Retina (tissue), 1 donor: ENCODE measurements at places on chromosomes 5 and 9.

DNA sequence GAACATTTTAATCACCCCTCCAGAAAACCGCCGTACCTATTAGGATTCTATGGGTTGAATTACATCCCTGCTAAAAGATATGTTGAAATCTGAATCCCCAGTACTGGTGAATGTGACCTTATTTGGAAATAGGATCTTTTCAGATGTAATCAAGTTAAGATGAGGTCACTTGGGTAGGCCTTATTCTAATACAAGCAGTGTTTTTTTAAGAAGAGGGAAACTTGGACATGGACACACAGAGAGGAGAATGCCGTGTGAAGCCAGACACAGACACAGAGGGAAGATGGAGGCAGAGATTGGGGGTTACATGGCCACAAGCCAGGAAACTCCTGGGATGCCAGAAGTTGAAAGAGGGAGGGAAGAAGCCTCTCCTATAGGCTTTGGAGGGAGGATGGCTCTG lies 183.5 kb downstream of the GNA14 start:
- DNase-seq = no peak

DNA sequence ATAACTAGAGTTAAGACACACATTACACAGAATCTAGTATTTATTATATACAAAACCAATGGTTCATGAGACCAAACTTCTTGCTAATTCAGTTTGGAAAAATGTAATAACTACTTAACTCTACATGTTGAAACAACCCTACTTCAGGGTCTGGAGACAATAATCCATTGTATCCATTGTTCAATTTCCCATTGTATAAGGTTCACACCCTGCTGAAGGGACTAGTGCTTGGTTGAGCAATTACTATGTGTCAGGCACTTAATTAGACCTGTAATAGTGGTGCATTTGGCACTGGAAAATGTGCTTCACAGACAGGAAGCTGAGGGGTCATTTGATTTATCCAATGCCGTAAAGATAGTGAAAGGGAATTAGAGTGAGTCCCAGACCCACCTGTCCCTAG lies 114.3 kb upstream of the PAPPA start:
- DNase-seq = no peak

- DNase-seq = no peak
Observed at GRCh38 chr5:146296245-146296644, 42.4 kb upstream of the POU4F3 start.

DNA sequence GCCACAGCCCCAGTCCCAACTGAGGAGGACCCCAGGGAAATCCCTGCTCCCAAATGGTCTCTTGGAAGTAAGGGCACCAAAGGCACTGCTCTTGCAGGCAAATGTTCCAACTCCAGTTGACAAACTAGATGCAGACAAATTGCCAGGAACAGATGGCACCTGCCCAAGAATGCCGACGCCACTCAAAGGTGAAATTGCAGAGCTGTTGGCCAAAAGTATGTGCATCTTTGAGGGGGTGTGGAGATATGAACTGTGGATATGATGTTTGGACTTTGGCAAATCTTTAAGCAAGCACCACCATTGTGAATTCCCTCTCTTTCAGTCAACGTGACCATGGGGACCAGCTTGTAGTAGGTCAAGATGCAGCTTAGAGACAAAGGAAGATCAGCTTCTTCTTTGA lies 12.0 kb upstream of the CPLX2 start:
- DNase-seq = no peak

DNA sequence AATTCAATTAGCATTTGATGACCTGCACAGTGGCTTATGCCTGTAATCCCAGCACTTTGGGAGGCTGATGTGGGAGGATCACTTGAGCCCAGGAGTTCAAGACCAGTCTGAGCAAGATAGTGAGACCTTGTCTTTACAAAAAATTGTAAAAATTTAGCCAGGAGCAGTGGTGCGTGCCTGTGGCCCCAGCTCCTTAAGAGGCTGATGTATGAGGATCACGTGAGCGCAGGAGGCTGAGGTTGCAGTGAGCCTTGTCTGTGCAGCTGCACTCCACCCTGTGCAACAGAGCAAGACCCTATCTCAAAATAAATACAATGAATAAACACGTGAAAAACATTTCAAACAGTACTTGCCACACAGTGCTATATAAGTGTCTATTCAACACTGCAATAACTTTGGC lies 4.2 kb downstream of the ABCA1 start:
- DNase-seq = no peak

- no peak for DNase-seq
Observed at GRCh38 chr5:133468596-133468995, 143.7 kb downstream of the FSTL4 start.

DNA sequence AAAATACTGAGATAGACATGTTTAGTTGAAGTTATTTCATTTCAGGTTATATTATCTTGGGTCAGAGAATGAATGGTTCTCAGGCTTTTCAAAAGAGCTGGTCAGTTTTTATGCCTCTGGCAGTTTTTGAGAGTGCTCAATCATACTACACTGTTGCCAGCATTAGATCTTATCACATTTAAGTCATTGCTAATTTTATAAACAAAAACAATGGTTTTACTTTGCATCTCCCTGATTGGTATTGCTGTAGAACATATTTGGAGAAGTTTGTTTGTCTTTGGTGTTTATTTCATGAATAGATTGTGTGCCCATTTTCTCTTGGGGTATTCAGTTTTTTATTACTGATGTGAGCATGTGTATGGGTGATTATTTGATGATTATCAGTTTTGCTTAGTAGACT lies 1.5 kb downstream of the CATSPER3 start:
- no peak for DNase-seq

DNA sequence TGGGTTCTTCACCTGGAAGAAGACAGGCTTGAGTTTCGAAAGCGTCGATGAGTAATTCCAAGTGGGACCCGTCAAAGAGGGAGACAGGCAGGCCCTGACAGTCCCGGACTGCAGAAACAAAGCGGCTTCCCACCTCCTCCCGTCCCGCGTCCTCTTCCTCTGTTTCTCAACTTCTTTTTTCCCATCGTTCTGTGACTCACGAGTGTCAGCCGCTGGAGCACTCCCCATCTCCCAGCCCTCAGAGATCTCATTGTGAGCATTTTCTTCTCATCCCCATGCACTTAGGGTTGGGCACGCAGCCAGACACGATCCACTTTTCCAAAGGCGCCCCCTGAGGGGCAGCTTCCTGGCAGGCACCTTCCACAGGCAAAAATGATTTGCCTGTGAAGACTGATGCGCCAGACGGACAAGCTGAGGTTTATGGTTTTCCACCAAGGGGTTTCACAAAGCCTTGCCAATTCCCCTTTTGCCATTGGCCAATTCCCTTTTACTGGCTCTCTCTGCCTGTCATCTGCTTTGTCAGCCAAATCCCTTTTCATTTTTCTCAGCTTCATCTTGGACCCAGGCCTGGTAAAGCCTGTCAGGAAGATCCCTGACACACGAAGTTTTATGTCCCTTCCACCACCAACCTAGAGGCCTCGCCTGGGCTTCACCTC lies 86.5 kb upstream of the ANKRD55 start:
- no peak for DNase-seq

- DNase-seq = peak; percentile 23
Observed at GRCh38 chr5:165152058-165152457, 1646.6 kb downstream of the MAT2B start.

DNA sequence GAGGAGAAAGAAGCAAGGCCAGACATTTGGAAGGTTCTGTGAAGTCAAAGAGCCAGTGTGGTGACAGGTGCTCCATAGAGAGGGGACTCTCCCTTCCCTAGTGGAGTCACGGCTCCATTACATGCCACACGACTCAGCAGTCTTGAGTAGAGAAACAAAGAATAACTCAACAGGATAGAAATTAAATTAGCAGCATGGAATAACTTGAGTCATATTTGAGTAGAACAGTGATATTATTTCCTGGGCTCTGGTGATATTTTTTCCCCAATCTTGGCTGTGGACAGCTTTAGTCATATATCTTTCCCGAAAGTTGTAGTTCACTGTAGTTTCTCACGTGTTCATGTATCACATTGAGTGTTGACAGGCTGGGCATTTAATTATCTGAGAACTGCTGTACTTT lies 149.7 kb upstream of the EFNA5 start:
- DNase-seq = no peak

DNA sequence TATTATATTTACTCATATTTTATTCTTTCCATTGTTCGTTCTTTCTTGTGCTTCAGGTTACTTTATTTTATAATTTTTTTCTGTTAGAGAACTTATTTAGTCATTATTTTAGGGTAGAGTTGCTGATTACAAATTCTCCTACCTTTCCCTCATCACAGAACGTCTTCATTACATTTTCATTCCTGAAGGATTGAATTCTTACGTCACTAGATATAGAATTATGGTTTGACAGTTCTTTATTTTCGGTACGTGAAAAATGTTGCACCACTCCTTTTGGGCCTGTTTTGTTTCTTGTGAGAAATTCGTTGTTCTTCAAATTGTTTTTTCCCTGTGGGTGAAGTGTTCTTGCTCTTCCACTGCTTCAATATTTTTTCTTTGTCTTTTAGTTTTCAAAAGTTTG lies 20.8 kb upstream of the OR2S2 start:
- DNase-seq = no peak

GRCh38 chr5:170629566-170630175 lies 125.9 kb downstream of the KCNIP1 start:
- DNase-seq = no peak

DNA sequence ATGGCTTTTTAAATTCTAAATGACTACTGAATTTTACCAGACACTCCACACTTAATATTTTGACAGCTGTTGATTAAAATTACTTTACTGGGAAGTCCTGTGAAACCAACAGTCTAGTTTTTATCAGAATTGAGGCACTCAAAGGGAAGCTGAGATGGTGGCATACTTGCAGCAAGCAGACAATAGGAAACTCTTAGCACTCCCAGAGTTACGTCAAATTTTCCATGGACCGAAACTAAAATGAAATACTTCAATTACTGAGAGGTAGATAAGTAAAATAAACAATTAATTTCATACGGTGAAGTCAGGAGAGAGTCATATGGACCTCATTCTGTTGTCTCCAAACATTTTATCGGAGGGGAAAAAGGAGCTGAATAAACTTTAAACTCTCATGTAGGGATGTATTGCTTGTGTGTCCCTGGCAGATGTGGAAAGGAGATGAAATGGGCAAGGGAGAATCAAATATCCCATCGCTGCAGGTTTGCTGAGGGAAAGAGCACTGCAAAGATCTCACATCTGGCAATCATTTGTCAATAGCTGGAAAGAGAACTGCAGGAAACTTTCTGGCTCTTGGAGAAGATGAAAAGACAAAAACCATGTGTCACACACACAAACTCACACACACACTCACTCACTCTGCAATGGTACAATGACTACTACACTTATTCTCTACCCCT lies 189.4 kb downstream of the BNC2 start:
- DNase-seq = no peak

DNA sequence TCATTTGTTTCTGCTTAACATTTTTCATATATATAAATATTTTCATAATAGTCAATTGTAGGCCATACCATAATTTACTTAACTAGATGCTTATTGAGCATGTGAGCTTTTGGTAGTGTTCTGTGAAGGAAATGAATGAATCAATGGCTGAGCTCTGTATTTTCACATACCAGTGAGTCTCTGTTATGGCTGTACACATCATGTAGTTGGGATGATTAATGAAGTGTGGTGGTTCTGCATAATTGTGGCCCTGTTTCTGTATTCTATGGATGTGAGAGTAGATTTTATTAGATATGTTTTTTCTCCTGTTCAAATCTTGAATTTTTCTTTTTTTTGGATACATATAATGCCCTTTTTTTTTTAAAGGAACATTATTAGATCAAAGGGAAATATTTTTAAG lies 56.2 kb downstream of the CTNNA1 start:
- DNase-seq = no peak

DNA sequence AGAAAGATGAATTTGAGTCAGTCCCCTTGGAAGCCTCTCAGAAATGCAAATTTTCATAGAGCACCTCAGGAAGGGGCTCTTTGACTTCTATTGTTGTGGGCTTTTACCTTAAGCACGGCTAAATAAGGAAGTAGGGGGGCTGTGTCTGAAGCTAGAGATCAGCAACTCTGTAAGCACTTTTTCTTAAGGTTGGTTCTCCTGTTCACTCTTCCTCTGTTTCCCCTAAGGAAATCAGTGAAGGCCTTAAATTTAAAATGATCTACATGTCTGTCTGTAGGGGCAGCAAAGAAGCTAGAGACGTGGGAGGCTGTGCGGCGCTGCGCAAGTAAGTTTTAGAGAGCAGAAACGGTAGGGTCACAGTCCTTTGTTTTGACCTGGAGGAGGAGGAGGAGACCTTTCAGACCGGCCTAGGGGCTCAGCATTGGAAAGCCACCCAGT lies 1.2 kb upstream of the CDC14B start:
- peak; percentile 14 for DNase-seq

DNA sequence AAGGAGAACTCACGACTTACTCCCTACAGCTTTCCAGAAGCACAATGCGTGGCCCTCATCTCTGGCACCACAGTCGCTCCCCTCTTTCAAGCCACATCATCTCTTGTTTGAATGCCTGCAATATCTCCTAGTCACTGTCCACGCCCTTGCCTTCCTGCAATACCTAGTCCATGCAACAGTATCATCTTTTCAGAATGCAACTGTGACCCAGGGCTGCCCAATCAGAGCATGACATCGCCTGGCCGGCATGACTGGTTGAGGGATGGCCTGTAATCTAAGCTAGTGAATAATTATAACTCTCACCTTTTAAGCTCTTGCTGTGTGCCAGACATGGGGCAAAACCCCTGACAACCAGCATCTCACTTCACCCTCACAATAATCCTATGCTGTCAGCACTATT lies 52.5 kb upstream of the CPEB4 start:
- DNase-seq = no peak

GRCh38 chr9:135555203-135555602 lies 6.4 kb upstream of the PAEP start:
- DNase-seq = no peak

DNA sequence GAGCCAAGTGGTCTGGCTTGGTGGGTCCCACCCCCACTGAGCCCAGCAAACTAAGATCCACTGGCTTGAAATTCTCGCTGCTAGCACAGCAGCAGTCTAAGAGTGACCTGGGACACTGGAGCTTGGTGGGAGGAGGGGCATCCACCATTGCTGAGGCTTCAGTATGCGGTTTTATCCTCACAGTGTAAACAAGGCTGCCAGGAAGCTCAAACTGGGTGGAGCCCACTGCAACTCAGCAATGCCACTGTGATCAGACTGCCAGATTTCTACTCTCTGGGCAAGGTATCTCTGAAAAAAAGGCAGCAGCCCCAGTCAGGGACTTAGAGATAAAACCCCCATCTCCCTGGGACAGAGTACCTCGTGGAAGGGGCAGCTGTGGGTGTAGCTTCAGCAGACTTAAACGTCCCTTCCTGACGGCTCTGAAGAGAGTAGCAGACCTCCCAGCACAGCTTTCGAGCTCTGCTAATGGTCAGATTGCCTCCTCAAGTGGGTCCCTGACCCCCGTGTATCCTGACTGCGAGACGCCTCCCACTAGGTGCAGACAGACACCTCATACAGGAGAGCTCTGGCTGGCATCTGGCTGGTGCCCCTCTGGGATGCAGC lies 18.2 kb upstream of the STK32A start:
- no peak for DNase-seq

GRCh38 chr5:140018096-140018481 lies 25.0 kb downstream of the NRG2 start:
- DNase-seq = no peak

GRCh38 chr9:124256517-124257069 lies 1.2 kb upstream of the NEK6 start:
- peak; percentile 58 for DNase-seq
